Neural progenitor cell (in vitro differentiated cells): ENCODE measurements at places on chromosomes 6 and 20.

GRCh38 chr6:115932481-115932880 is 128.2 kb downstream of the FRK start:
- no peak for DNase-seq

DNA sequence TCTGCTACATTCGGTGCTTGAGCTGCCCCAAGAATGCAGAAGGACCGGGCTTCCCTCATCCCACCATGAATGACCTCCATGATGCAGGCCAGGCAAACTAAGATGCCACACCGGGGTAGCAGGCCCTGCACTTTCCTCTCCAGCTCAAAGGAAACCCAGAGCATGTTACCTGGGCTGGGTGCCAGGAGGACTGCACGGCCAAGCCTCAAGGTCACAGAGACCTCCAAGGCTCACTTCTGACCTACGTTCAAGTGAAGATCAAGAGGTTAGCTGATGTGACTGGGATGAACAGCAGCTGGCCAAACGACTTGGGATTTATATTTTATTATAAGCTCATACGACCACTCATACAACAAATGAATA is 501.8 kb downstream of the CD83 start:
- no peak for DNase-seq

GRCh38 chr6:16402581-16402900 is 164.2 kb downstream of the GMPR start:
- DNase-seq: no peak

GRCh38 chr6:7727086-7727945 is 1.4 kb downstream of the BMP6 start:
- peak; percentile 73 for DNase-seq

DNA sequence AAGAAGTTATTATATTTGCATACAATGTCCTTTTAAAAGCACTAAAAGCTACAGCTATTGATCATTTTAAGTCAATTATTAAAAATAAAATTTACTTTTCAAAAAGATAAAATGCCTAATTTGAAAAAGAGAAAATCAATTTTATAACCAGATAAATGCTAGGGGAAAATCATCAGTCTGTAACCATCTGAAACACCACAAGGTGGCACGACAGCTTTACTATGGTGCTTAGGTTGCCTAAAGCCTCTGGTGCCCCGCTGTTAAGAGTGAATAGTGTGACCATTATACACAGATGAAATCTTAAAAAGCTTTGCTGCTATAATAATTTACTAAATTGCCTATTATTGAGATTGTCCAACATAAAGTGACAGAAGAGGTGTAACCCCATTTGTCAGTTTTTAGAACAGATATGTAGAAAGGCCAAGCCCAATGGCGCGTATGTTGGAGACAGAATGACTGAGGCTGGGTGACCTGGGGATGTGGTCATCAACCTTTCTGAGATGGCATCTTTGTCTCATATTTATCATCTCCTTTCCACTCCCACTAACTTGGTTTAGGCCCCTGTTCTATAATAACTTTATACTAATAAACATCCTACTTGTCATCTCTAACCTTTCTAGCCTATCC is 100.8 kb downstream of the MOXD1 start:
- peak; percentile 77 for DNase-seq

DNA sequence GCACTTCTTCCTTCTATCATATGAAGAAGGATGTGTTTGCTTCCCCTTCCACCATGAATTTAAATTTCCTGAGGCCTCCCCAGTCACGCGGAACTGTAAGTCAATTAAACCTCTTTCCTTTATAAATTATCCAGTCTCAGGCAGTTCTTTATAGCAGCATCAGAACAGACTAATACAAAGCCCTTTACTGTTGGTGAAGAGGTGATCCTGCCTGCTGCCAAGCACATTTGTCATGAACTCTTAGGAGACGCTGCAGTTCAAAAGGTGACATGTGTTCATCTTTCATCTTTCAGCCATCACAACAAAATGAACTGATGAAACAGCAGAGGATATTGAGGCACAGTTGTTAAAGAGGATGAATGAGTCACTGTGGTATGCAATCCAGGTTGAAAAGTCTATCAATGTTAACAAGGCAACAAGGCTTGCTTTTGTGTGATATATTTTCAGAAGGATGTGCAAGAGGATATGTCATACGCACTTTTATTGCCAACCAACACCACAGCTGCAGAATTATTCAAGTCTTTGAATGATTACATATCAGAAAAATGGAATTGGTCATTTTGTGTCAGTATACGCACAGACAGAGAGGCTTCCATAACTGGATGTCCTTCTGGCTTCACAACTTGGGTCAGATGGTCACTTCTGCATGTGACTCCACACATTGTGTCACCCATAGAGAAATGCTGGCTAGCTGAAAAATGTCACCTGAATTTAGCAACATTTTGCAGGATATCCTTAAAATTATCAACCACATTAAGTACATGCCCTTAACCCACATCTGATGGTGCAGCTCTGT is 52.4 kb upstream of the PLN start:
- DNase-seq: no peak

GRCh38 chr20:47682028-47682783 is 103.1 kb downstream of the SULF2 start:
- DNase-seq: no peak

GRCh38 chr6:162638931-162639574 is 88.5 kb downstream of the PRKN start:
- DNase-seq: no peak
